ENCODE measurements at places on chromosomes 7 and 10.

DNA sequence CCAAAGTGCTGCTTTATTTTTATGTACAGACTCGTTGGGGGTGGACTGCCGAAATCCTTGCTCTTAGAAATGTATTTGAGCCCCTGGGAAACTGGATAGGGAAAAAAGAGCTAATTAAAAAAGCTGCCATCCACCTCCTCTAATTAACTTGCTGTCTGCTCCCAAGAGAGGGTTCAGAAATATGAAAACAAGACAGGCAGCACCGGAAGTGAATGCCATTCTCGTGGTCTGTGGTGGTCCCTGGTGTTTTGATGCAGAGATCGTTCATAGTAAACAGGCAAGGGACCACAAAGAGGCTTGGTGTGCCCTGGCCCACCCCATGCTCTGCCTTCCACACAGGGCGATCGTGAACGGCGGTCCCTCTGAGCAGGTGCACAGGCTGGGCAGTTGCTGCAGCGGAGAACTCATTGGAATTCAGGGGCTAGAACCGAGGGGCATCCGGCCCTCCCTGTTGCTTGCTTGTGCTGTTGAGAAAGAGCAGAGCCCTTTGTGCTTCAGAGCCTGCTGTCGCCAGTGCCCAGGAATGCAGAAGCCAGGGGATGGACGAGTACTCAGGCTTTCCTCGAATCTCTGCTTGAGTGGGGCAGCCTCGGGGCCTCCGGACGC lies 79.1 kb upstream of the BTBD16 start:
- DNase-seq, result no peak

- DNase-seq, result no peak
Measured at GRCh38 chr7:14521183-14521582, 381.4 kb downstream of the DGKB start.

GRCh38 chr7:2955269-2955668 lies 88.4 kb downstream of the CARD11 start:
- DNase-seq, result no peak

GRCh38 chr10:132827861-132828539 lies 42.1 kb upstream of the NKX6-2 start:
- no peak for DNase-seq

- no peak for DNase-seq
Measured at GRCh38 chr10:70367195-70367796, 15.1 kb downstream of the LRRC20 start.

GRCh38 chr10:117885206-117885829 lies 161.4 kb downstream of the RAB11FIP2 start:
- DNase-seq, result no peak
